Stimulated activated CD4-positive, alpha-beta T cell treated with anti-CD3 and anti-CD28 coated beads, TNF-alpha, amount 100 ng/mL, for 4 hours (primary cell): ENCODE measurements at places on chromosomes 3 and 15.

GRCh38 chr3:99659032-99659431 is 20.6 kb downstream of the COL8A1 start:
- no peak for DNase-seq

- peak; percentile 47 for DNase-seq
These were observed at the start of gene SCN5A for GRCh38 chr3:38649500-38650247. SCN5A (minus strand) TSS chr3:38649687; CDS start chr3:38633307, 16,380 bp downstream.

DNA sequence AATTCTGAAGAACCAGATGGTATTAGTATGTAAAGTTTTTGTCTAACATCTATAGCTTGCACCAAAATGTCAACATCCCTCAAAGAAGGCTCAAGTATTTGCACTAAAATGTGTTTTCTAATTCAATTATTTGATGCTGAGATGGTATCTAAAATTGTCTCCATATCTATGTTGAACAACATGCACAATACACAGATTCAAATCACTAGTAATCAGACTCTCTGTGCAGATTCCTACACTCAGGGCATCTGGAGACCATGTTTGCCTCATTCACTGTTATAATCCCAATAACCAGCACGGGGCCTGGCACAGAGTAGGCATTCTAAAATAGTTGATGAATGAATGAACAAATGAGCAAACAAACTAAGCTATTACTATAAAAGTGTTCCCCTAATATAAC is 2.6 kb downstream of the FILIP1L start:
- DNase-seq: no peak

- no peak for DNase-seq
These were observed 22.6 kb downstream of the SRP14 start for GRCh38 chr15:40016224-40016865.

GRCh38 chr3:24520976-24521419 is 26.3 kb upstream of the THRB start:
- no peak for DNase-seq

- DNase-seq: no peak
These were observed 508.5 kb downstream of the GABRG3 start for GRCh38 chr15:27479296-27480140.

GRCh38 chr15:68450192-68450591 is 18.2 kb upstream of the ITGA11 start:
- DNase-seq: no peak

GRCh38 chr3:45690336-45691035 is 1.3 kb downstream of the SACM1L start:
- DNase-seq: no peak

DNA sequence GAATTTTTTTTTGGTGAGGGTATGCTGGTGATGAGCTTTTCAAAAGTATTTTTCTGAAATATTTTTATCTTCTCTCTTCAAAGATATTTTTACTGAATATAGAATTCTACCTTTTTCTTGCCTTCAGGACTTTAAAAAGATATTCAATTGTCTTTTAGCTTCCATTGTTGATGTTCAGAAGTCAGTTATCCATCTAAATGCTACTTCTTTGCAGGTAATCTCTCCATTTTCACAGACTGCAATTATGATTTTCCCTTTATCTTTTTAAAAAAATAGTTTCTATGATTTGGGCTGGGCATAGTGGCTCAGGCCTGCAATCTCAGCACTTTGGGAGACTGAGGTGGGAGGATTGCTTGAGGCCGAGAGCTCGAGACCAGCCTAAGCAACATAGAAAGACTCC is 222.4 kb downstream of the IL20RB start:
- no peak for DNase-seq

GRCh38 chr3:64449026-64449425 is 223.8 kb upstream of the PRICKLE2 start:
- DNase-seq: no peak

DNA sequence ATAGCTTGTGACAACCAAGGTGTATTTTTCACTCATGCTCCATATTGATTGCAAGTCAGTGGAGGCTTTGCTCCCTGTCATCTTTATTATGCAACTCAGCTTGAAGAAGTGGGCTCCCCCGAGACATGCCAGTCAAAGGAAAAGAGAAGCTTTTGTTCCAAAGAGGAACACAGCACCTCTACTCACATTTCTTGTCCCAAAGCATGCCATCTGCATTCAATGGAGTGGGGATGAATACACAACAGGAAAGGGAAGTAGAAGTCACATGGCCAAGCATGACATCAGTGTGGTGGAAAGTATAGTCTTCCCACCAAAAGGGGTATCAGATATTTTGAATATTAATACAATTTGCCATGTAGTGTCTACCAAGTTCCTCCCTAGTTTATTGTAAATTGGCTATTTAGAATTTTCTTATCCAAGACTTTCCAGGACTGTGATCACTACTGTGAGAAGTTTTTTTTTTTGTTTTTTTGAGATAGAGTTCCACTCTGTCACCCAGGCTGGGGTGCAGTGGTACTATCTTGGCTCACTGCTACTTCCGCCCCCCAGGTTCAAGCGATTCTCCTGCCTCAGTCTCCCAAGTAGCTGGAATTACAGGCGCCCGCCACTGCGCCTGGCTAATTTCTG is 114.5 kb downstream of the GMPS start:
- DNase-seq: no peak

DNA sequence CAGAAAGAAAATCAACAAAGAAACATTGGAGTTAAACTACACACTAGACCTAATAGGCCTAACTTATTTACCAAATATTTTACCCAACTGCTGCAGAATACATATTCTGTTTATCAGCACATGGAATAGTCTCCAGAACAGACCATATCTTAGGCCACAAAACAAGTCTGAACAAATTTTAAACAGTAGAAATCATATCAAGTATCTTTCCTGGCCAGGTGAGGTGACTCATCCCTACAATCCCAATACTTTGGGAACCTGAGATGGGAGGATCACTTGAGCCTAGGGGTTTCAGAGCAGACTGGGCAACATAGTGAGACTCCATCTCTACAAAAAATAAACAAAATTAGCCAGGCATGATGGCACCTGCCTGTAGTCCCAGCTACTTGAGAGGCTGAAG is 18.1 kb upstream of the KPNA4 start:
- DNase-seq: no peak

DNA sequence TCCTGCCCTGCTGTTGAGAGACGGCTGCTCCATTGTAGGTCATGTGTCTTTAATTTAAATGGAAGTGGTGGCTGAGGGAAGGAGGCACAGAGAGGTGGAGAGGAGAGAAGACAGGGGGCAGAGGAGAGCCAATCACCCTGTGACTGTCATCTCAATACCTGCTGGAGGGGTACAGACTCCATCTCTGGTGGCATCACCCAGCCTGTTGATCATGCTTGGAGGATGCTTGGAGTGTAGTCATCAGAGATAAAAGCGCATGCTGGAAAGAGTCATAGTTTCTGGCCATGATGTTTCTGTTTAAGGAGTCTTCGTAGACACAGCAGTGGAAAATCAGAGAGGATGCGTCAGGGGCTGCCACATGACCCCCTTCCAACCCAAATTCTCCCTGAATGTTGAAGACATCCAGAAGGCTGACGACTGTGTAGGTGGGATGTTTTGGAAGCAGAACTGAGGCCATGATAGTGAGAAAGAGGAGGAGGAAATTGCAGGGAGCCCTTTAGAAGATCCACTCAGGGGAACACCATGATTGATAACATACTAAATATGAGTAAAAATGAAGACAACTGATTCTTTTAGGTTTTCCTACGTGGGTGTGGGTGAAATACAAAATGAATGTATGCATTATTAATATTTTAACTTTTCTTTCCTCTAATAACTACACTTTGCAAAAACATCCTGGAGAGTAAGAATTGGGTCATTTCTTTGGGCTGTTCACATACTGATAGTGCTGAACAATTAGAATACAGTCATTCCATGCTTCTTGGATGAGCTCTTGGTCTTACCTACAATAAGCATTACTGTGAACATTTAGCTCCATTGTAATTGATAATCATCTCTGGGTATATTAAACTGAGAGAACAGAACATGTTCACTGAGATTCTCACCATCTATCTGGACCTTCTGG is 210.6 kb upstream of the ATP10A start:
- no peak for DNase-seq

DNA sequence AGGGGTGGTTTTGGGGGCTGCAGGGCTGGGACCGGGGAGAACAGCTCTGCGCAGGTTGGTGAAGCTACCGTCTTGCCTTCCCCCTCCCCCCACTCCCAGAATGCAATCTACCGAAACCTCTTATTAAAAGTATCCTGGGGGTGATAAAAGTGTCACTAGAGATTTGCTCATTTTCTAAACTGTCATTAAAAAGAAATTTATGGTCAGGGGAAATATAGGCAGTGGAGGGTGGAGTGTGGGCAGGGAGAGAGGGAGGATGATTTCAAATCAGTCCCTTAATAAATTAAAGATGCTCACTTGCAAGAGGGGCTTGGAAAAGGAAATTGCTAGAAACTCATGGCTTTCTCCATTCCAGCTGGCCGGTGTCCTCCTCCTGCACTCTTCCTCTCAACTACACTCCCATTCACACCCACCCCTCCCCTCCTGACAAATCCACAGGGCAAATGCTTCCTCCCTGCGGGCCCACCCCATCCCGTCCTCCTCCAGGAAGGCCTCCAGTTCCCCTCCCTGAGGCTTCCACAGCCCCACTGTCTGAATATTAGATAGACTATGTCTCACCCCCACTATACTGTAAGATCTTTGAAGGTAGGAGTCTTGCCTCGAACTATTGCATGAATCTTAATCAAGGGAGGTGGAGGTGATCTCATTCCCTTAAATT is 83.9 kb downstream of the TLE3 start:
- no peak for DNase-seq

DNA sequence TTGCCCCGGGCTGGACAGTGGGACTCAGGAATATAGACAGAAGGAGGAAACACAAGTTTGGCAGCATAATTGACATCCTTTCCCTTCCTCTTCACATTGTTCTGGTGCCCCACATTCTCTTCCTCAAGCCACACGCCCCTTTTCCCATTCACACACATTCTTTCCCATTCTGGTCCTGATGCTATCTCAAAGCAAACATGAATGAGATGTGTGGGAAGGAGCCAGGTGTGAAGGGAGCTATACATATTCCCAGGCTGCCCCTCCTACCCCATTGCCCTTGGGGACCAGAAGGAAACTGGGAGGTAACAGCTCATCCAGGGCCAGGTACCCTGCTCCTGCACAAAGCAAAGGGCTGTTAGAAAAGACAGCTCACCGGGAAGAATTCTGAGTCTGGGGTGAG is 23.4 kb upstream of the CLK3 start:
- no peak for DNase-seq

GRCh38 chr3:57755368-57755675 is 787 bp upstream of the SLMAP start:
- no peak for DNase-seq

GRCh38 chr15:90037511-90037860 is 36.4 kb downstream of the ZNF710 start:
- DNase-seq: no peak

GRCh38 chr3:43523454-43524053 is 98.3 kb downstream of the ANO10 start:
- no peak for DNase-seq

- no peak for DNase-seq
These were observed 242.6 kb upstream of the TOPAZ1 start for GRCh38 chr3:43998836-43999727.

- DNase-seq: no peak
These were observed 337.2 kb upstream of the DNAJC19 start for GRCh38 chr3:181326637-181327223.

- DNase-seq: no peak
These were observed 287.5 kb downstream of the MAGI1 start for GRCh38 chr3:65751123-65751700.

DNA sequence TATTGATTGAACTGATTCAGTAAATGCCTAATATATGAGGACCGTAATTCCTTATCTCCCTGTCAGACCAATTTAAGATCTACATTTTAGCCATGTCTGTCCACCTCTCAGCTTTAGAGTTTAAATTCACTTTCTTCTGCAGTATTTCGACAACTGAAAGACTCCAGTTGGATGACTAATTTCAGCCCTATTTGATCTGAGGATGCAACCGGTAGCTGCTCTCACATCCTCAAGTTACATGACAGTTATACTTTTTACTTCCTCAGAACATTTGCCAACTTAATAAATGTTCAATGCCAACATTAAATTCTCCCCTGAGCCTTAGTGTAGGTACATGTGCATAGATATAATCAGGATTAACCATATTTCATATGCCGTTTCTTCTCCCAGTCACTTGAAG is 2.5 kb upstream of the HHLA2 start:
- no peak for DNase-seq
